Astrocyte (in vitro differentiated cells and primary cell): ENCODE measurements at places on chromosomes 11 and 22.

DNA sequence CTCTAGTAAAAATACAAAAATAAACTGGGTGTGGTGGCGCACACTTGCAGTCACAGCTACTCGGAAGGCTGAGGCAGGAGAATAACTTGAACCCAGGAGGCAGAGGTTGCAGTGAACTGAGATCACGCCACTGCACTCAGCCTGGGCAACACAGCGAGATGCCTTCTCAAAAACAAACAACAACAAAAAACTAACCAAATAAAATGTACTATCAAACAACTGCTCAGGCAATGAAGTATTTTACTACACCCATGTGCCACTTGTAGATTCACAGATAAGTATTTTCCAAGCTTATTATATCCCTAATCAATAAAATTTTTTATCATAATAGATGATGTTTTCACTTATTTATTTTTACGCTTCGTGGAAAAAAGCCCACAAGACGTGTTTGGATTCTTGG lies 924 bp downstream of the C11orf65 start:
- DNase-seq: no peak

DNA sequence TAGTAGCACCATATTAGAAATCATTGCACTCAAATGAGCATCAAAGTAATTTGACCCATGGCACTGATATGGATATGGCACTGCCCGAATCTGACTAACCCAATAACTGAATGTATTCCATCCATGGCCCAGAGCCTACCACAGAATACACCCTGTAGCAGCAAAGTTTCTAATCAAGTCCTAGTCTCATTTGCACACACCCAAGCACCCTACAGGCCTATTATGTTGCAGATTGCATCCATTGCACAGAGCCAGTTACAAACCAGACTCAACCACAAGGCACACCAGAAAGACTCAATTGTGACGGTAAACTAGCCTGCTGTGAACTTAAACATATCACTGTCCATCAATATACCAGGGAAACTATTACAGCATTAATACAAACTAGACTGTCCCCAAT lies 6.5 kb downstream of the OR52E5 start:
- DNase-seq: no peak

DNA sequence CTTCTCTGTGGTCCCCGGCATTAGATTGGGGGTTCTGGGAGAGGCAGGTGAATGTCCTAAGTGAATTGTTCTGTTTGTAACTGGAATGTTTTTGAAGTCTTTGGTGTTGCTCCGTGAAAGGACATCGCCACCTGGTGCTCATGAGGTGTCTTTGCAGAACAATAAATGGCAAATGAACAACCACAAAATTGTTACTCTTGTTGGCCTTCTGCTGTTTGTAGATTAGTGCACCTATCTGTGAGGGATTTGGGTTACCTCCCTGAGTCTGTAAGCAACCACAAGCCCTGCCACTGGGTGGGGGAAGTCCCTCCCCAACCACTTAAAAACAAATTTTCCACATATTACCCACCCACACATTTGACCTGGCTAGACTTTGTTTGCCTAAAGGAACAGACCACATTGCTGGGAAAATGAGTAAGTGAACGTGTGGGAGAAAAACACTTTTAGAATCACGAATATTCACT lies 4.7 kb downstream of the MPEG1 start:
- DNase-seq: peak; percentile 94

DNA sequence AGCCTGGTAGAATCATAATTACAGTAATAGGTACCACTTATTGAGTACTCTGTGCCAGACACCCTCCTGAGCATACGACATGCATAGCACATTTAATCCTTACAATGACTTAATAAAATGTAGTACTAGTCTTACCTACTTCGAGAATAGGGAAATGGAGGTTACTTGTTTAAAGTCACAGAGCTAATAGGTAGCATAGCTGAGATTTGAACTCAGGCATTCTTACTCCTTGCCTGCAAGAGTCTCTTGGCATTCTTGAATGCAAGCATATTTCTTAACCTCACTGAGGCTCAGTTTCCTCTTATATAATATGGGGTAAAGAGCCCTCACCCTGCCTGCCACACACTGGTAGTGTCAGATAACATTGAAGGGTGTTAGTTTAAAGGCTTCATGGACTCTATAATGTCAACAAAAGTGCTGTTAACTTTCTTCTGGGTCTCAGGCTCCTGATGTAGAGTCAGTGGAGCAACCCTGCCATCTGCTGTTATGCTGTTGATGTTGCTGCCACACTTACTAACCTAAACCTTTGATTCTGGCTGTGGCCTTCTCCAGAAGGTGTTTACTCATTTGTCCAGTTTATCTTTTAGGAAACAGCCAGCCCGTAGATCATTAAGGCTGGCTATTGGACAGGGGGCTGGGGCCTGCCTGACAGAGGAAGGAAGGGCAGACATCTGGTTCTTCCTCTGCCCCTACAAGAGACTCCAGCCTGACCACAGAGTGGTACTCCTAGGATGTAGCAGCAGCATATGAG lies 18.9 kb downstream of the LIMK2 start:
- peak; percentile 38 for DNase-seq

DNA sequence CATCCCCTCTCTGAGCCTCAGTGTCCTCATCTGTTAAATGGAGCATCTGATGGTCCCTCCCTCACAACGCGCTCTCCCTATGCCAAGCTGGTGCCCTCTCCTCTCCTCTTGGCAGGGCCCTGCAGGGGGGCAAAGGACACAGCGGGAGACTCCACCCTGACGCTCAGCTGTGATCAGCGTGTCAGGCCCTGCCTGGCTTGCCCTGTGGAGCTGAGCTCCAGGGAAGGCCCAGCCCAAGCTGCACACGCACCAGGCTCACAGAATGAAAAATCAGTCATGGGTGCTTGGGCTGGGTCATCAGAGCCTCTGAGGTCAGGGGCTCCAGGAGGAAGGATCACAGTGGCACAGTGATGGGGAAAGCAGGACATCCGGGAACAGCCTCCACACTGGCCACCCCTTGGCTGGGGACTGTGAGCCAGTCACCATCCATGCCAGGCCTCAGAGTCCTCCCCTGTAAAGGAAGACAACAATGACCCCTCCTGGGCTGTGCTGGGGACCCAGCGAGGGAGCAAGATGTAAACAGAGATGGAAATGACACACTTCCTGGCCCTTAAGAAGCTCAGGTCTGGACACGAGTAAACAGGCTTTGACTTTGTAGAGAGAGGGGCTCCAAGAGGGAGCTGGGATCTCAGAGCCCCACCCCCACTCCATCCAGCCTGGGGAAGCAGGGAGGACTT lies 36.6 kb downstream of the RPL3 start:
- no peak for DNase-seq

GRCh38 chr11:44597358-44598012 lies 32.0 kb downstream of the CD82 start:
- no peak for DNase-seq

- DNase-seq: no peak
These were observed 32.4 kb upstream of the DBX1 start for GRCh38 chr11:20192641-20193040.

DNA sequence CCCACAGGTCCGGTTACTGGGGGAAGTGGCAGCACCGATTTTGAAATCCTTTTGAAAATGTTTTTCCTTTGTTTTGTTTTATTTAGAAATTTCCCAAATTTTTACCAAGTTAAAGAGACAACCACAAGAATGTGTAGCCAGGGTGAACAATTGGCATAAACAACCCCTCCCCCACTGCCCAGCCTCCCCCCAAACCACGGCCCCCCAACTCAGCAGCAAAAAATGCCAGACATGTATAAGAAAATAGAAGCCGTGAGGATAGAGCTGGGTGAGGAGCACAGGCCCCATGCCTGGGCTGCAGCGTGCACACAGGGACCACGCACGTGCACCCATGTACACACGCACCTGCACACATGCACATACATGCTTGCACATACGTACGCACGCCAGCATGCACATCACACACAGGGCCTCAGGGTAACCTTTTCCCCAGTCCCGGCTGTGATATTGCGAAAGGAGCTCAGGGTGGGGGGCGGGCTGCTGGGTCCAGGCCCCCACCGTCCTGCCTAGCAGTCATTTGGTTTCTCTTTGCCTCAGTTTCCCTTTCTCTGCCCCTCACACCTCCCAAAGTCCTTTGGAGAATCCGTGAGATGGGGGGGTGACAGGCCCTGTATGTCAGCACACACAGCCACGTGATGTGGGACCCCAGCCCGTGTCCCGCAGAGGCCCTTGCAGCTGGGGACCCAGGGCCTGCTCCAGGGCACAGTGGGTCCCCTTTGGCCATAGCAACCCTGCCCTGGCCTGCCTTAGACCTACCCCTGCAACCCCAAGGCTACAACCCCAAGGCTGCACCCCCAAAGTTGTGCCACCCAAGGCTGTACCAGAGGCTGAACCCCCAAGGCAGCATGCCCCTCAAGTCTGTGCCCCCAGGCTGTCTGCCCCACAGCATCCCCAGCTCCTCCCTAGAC lies 42.9 kb downstream of the IGF2 start:
- peak; percentile 59 for DNase-seq

DNA sequence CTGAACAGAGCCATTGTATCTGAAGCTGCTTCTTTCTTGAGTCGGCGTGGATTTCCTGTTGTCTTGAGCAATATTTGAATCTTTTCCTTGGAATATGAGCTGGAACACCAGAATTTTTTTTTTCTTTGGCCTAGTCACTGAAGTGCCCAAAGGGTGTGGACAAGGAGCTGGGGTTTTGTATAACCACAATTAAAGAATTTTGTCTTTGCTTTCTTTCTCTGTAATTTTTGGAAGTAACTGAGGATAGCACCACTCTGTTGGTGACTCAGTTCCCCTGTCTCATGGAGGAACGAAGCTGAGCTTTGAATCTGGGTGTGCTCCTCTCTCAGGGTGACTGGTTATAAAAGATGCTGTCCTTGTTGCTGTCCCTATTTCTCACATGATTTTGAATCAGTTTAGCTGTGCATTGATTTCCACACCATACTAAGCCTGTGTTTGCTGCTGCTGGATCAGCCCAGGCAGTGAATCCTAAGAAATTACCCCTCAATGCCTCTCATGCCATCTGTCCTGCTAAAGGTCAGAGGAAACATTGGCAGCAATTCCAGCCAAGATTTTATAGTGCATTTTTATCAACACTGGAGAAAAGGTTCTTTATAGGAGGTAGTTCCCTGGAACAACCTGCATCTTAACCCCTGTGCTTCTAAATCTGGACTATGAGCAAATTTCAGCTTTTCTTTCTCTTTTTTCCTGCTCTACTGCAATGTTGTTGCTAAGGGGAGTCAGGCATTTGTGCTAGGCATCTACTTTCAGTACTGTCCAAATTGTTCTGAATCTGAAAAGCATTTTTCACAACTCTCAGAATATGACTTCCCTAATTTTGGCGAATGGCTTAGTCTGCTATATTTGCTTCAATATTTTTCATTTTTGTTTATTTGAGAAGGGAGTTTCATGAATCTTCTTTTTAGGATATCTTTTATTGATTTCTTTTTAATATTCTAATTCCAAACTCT lies 540.8 kb downstream of the SOX6 start:
- DNase-seq: peak; percentile 37

DNA sequence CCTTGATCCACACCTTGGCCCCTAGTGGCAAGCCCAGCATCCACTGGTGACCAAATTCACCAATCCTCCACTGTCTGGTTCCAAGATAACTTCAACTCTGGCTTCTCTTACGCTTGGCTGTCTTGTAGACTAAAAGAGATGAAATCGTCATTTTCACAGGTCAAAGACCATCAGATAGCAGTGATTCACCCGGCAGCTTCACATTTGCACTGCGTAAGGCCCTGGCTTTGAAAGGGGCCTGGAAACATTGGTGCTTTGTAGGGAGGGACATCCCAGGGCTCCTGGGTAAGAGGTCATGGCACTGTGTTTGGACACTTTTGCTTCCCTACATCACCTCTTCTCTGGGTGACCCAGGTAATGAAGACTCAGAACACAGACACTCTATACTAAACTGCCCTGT lies 30.1 kb upstream of the FADD start:
- no peak for DNase-seq

- DNase-seq: peak; percentile 70
These were observed 103.8 kb downstream of the STIM1 start for GRCh38 chr11:3959015-3959902.

- DNase-seq: no peak
These were observed 37.8 kb upstream of the CCDC179 start for GRCh38 chr11:22898036-22898435.

DNA sequence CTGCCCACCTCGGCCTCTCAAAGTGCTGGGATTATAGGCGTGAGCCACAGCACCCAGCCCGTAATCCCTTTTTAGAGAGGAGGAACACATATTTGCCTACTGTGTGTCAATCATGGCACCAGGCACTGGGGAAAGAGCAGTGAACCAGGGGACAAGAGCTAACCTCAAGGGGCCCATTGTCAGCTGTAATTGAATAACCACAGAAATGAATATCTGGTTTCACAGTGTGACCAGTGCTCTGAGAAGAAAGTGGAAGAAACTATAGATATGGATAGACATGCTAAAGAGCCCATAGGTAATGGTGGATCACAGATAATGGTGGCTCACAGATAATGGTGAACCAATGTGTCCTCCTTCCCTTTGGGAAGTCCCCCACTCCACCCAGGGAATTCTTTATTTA lies 8.6 kb upstream of the KCTD14 start:
- no peak for DNase-seq

DNA sequence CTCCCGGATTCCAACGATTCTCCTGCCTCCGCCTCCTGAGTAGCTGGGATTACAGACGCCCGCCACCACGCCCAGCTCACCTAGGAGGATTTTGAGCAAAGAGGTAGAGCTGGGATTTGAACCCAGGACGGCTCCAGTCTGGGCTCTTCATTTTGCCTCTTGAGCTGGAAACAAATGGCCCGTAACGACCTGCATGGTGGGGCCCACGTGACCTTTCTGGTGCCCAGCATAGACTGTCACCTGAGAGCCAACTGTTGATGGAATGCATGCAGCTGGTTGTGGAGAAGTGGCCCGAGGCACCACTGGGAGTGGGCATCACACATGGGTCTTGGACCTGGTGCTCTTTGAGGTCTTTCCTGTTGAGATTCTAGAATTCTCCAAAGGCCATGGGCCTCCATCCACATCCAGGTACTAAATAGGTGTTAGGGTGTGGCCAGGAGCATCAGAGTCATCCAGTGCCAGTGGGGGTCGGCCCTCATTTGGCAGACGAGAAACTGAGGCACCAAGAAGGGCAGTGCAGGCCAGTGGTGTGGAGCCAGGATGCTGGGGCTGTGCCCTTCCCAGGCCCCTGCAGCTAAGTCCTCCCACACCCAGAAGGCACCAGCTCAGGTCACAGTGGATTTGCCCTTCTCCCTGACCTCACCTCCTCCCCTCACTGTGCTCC lies 3.9 kb downstream of the ATF4 start:
- no peak for DNase-seq

- no peak for DNase-seq
These were observed 63.0 kb downstream of the TNRC6B start for GRCh38 chr22:40240686-40241085.

- DNase-seq: no peak
These were observed 47.3 kb downstream of the PPFIA1 start for GRCh38 chr11:70317581-70318305.

GRCh38 chr11:120013325-120014250 lies 124.3 kb downstream of the TRIM29 start:
- DNase-seq: peak; percentile 9
